ENCODE measurements at places on chromosomes 2 and 18.

DNA sequence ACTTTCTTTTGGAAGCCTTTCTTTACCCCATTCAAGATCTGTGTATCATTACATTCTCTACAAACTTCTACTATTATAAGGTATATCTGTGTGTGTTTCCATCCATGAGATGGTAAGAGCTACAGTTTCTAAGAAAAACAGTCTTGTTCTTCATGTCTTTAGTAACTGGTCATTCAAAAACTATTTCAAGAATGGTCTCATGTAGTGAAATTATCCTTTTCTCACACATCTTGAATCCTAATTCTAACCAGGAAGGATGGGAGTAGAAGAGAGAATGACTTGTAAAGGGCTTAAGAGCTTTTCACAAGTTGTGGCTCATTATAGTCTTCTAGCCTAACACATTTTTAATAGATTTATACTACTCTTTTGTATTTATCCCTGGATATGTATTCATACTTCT, 47.3 kb downstream of the ROCK1 start:
- no peak for DNase-seq

DNA sequence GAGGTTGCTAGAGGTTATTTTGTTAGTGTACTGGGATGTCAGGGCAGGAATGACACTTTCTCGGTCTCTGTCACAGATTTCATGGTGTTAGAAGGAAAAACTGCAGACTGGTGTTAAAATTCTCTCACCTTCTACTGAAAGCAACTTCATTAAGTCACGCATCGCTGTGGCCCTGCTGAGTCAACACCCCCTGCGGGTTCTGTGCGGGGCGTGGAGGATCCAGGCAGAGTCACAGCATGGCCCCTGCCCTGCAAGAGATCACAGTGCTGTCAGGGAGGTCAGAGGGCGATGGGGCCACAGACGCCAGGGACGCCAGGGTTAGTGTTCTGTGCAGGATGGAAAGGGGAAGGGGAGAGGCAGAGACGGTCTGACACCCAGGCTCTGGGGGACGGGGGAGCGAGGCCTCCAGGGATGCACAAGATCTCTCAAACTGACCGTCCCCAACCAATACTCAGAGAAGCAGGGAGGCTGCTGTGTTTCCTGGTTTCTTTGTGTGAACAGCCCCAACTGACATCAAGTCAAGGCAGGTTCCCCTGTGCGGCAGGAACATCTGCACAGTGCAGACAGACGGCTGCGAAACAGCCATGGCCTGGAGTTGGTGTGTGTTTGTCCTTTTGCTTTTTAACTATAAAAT, 354.9 kb upstream of the SALL3 start:
- DNase-seq: no peak

DNA sequence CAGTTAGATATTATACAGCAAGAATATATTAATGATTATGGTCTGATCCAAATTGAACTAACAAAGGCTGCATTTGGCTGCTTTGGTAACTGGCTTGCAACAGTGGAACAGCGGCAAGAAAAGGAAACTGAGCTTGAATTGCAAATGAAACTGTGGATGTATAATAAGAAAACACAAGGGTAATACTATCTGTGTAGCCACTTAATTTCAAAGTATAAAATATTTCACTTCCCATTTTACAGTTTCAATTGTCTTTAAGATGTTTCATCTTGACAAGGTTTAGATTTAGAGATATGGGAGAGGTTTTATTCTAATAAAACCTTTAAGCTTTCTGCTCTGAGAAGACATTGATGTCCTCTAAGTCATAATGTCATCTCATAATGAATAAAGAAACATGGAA, 23.8 kb downstream of the WDR75 start:
- no peak for DNase-seq

DNA sequence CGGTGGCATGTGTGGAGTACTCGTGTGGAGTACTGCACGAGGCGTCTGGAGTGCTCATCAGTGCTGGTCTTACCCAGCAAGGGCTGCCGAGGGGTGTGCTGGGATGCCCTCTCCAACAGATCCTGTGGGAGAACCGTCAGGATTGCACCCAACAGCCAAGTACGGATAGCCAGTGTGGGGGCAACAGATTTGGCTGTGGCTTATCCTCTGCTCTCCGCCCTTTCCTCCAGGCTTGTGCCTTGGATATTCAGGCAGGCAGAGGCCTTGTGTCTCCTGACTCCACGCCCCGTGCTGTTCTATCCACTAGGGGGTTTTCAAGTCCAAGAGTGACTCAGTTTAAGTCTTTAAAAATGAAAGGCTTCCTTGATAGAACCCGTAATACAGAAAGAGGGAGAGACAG, 321.0 kb upstream of the HS6ST1 start:
- DNase-seq: peak; percentile 2

DNA sequence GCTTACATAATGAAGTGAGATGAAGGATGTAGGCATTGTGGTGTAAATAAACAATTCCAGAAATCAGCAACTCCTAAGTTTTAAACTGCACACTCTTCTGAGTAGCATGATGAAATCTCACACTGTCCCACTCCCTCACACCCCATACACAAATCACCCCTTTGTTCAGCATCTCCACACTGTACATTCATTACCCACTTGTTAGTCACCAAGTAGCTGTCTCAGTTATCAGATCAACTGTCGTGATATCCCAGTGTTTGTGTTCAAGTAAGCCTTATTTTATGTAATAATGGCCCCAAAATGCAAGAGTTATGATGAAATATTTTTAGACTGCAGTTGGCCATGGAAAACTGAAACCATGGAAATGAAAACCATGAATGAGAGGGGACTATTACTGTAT, 135.7 kb downstream of the GRB14 start:
- no peak for DNase-seq

DNA sequence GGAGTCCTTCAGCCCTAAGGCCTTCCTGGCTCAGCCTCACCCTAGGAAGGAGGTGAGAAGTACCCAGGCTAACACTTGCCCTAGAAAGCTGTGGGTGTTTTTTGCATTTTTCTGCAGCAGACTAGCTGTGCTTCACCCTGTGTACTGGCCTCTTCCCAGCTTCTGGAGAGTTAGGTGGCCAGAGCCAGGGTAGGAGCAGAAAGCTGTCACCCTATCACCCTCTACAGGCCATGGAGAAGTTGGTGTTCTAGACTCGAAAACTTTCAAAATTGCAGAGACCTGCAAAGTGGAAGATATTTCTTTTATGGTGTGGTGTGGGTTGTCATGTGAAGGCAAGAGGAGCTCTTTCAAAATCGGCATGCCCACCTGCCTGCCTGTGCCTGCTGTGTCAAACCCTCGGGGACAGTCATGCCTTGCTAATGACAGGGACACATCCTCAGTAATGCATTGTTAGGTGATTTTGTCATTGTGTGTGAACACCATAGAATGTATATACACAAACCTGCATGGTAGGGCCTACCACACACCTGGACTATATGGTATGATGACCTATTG, 29.8 kb downstream of the EHD3 start:
- no peak for DNase-seq

DNA sequence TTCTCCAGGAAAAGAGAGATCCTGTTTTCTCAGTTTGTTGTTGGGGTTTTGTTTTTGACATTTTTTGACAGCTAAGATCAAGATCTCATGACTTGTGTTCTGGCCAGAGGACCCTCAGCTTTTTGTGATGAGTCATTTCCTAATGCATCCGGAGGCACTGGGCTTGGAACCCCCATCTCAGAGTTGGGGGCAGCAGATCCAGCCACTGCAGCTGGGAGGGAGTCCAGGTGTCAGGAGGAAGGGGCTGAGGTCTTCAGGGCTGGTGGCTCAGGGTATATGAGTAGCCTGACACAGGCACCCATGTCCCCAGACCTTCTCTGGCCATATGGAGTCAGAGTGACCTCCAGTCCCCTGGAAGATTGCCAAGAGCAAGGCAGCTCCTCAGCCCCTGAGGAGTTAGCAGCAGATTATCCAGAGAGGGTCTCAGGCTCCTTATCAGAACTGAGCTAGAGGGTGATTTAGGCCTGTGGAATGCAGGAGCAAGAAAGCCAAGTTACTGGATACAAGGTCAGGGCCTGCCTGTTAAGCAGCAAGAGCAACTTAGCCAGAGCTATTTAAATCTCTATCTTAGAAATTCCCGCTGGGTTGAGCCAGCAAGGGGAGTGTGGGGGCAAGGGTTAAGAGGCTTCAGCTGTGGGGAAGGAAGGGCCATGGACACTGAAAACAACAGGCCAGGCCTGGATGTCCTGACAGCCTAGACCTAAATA, 62.4 kb downstream of the TANC1 start:
- DNase-seq: no peak

DNA sequence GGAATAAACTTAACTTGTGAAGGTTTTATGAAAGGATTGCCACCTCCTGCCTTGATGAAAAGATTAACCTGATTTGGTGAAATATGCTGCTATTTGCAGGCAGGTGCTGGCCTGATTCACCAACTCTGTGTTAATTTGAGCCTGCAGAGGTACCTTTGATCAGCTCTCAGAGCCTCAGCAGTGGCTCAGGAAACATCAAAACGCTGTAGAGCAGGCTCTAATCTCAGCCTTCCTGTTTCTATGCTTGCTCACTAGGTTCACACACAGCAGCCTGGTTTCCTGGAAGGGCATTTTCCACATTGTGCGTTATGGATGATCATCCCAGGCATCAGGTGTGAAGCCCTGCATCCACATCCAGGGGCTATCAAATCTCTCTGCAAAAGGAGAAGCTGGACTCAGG, 16.9 kb downstream of the TGIF1 start:
- no peak for DNase-seq

DNA sequence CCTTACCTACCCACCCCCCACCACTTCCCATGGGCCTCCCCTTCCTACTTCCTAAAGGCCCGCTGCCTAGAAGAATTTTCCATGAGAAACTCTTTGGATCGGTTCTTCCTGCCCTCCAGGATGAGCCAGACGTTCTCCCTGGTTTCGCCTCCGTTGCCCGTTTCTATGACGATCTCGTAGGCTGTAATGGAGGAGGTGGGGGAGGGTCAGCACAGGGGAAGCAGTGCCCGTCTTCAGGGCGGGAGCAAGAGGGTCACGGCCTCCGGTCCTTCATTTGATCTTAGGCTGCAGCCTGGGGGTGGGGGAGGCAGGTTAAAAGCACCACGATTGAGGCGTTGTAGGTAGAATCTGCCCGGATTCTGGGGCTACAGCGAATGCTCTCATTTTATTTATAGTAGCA, 172.0 kb downstream of the LOXHD1 start:
- DNase-seq: no peak

DNA sequence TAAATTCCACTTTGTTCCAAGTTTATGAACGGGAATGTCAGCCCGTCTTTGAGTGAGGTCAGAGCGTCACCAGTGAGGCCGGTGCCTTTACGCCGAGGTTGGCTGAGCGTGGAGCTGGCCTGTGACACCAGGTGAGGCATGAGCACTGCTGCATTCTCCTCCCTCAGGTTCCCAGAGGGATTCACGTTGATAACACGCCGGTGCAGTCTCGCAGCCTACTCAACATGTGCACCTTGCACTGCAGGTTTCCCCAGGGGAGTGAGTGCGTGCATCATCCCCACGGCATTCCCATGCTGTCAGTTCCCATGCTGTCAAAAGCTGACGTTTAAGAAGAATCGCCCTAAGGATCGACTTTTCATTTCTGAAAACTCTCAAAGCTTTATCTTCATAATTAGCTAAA, 213.3 kb downstream of the LDLRAD4 start:
- DNase-seq: no peak

GRCh38 chr2:39304200-39304599, 60.4 kb upstream of the CDKL4 start:
- no peak for DNase-seq
